G401 (cell line): ENCODE measurements at places on chromosomes 4 and X. TPM values are rescaled to one million over a fixed set of nuclear protein-coding genes. Genes with fewer than 3 reads are reported as not detected.

Gene EDA
- 1.6 and 3.3 TPM in 2 replicates for total RNA-seq

Gene TRIM61
- total RNA-seq, result not detected in 2 replicates

Gene TIGD4
- 0.18 and 0.85 TPM in 2 replicates for total RNA-seq

Gene MCUB
- 21.0 and 50.2 TPM in 2 replicates for total RNA-seq

Gene CXorf49B
- not detected in 2 replicates for total RNA-seq

Gene KIAA1210
- not detected in 2 replicates for total RNA-seq

Gene BMPR1B
- total RNA-seq, result not detected in 2 replicates

Gene TMEM154
- total RNA-seq, result not detected in 2 replicates

Gene F8A1
- 3.7 TPM in 1 of 2 replicates, not detected in the other for total RNA-seq

Gene MAGEB1
- total RNA-seq, result not detected in 2 replicates

Gene CXCL6
- total RNA-seq, result not detected in 2 replicates

Gene SERPINA7
- not detected in 2 replicates for total RNA-seq

Gene LRRC66
- total RNA-seq, result not detected in 2 replicates

Gene MAGEA9B
- total RNA-seq, result not detected in 2 replicates

Gene CACNA1F
- not detected in 2 replicates for total RNA-seq

Gene PLAC8
- total RNA-seq, result 74.0 and 106 TPM in 2 replicates

Gene PDCL2
- not detected in 2 replicates for total RNA-seq
